Myocyte (in vitro differentiated cells): ENCODE measurements at places on chromosomes 12 and 14. TPM values are rescaled to one million over a fixed set of nuclear protein-coding genes. Genes with fewer than 3 reads are reported as not detected.

ACOT6 gene
- total RNA-seq, result not detected in 2 replicates

- no peak for DNase-seq
Measured at GRCh38 chr14:65287264-65288131, 125.0 kb upstream of the FUT8 start.

DNA sequence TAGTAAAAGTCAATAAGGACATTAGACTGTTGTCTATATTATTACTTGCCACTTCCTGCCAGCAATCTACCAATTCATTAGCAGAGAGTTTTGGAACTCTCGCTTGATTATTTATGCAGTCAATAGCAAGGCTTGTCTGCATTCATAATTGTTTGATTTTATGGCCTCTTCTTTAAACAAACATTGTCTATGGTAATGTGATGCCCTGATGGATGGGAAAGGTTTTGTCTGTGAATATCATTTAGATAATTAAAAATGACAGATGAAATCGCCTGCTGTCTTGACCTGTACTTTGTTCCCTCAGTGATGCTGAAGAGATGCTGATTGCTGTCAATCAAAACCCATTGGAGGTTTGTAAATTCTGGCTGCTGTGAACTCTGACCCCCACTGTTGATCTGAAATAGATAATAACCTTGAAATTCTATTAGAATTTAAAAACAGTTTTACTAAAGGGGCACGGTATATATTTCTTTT lies 455.3 kb downstream of the NPAS3 start:
- DNase-seq, result no peak

DNA sequence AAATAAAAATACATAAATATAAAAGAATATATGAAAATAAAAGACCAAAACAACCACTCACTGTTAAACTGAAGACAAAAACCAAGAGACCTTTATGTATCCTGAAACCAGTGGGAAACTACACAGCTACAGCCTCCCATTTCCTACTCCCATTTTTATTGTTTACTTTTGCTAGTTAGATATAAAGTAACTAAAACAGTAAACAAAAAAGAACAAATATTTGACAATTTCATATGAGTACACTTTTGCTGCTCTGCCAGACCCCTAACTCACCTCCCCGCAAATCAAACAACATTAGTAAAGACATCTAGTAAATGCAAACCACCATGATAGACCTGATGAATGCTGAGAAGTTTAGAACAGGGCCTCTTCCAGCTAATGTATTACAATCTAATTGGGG lies 97.1 kb downstream of the BCL2L14 start:
- DNase-seq, result no peak
